ENCODE measurements at places on chromosomes 2 and 18.

GRCh38 chr2:201674298-201674697 is 24.1 kb downstream of the MPP4 start:
- no peak for DNase-seq

DNA sequence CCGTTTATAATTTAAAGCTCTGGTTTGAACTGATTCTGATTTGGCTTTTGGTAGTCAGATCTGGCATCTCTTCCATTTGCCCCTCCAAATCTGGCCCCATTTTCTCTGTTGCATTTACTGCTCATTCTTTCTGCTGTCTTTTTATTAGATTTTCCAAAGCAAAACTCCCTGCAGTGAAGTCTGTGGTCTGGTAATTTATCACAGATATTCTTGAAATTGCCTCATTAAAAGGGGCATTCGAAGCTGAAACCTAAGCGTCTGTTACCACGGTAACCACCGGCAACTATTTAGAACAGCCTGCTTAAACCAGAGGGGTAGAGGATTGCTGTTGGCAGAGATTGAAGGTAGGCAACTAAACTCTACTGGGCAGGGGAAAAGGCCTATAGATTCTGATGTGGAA is 111.5 kb upstream of the UPP2 start:
- no peak for DNase-seq

DNA sequence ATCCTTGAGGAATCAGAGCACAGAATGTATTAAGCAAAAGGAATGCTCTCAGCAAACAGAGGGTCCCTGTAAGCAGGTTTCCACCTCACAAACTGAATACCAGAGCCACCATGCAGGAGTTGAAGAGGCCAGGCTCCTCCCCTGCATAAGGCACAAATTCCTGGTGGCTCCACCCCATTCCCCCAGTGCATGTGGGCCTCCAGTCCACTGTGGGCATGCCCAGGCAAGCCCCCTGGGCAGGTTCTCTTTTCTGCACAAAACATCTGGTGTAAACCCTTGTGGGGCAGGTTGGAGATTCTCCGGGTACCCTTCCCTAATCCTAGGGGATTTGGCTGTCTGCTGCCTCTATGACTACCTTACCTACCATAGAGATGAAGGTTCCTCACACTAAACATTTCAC is 166.5 kb downstream of the PTPRM start:
- DNase-seq = no peak

- DNase-seq = no peak
Measured at GRCh38 chr2:158232476-158232875, 130.8 kb downstream of the UPP2 start.

GRCh38 chr2:155696571-155696970 is 636.0 kb downstream of the NR4A2 start:
- DNase-seq = no peak

DNA sequence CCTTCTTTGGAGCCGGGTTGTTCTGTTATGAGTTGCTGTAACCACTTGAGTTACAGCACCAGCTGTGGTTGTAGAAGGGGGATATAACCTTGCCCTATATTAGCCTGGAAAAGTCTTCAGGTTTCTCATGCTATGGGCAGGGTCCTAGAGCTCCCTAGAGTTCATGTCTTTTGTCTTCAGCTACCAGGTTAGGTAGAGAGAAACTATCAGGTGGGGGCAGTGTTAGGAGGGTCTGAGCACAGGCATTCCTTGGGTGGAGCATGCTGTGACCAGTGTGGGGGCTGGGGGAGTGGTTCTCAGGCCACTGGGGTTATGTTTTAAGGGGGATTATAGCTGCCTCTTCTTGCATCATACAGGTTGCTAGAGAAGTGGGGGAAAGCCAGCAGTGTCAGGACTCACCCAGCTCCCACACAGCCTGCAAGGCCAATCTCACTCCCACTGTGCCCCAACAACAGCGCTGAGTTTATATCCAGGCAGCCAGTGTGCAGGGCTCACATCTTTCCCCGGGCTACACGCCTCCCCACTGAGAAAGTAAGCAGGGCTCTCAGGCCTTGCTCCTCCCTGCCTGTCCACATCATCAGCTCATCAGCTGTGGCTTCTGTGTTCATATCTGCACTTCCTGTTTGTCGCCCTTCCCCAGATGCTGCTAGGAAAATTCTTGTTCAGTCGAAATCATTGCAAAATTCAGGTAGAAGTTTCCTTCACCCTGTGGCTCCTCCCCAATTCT is 133.8 kb upstream of the NRXN1 start:
- DNase-seq = no peak

GRCh38 chr2:240429341-240429871 is 6.1 kb upstream of the GPC1 start:
- no peak for DNase-seq

DNA sequence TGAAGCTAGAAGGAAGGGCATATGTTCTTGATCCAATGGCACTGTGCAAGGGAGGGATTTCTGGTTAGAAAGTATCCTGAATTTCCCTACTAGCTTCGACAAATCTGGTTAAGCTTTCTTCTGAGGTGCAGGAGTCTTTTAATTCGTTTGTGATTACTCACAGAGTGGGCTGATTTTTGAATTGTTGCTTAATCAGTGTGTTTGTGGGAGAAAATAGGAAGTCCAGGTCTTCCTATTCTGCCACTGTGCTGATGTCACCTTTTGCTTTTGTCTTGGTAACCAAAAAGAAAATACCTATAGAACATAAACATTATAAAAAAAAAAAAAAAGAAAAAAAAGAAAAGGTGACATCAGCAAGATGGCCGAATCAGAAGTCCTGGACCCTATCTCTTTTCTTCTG is 1008.6 kb downstream of the TSN start:
- DNase-seq = no peak

DNA sequence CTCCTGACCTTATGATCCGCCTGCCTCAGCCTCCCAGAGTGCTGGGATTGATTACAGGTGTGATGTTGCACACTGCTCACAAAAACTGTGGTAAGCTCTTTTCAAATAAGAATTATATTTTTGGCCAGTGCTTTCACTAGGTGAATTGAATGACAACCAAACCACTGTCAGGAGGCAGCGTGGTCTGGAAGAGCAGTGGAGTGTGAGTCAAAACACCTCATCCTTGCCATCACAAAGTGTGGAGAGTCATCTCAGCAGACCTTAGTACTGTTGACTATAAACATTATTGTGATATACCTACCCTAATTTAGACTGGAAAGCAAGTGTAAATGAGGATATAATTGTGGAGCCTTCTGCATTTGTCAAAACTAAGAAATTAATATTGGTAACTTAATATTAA is 61.3 kb downstream of the UBE2E3 start:
- DNase-seq = no peak

DNA sequence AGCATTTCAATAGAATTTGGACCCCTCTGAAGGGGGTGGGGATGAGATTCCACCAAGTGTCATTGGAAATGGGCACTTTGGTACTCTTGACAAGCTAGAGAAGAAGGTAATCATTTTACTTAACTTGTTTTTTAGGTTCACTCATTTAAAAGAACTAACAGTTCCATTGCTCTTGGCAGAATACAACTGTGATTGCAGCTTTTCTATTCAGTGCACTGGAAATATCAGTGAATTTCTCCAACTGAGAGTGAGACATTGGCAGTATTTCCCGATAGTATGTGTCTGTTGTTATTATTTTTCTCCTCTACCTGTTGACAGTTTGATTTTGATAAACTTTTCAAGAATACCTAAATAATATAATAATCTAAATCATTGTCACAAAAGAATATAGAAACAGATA is 1356.7 kb upstream of the NXPH2 start:
- no peak for DNase-seq

- no peak for DNase-seq
Measured at GRCh38 chr18:49933530-49934128, 120.3 kb upstream of the ACAA2 start.

- DNase-seq = no peak
Measured at GRCh38 chr2:202337151-202337550, 39.0 kb upstream of the BMPR2 start.

- DNase-seq = no peak
Measured at GRCh38 chr2:166792808-166793207, 95.5 kb upstream of the XIRP2 start.

GRCh38 chr2:20543469-20544152 is 96.7 kb downstream of the RHOB start:
- peak; percentile 90 for DNase-seq

DNA sequence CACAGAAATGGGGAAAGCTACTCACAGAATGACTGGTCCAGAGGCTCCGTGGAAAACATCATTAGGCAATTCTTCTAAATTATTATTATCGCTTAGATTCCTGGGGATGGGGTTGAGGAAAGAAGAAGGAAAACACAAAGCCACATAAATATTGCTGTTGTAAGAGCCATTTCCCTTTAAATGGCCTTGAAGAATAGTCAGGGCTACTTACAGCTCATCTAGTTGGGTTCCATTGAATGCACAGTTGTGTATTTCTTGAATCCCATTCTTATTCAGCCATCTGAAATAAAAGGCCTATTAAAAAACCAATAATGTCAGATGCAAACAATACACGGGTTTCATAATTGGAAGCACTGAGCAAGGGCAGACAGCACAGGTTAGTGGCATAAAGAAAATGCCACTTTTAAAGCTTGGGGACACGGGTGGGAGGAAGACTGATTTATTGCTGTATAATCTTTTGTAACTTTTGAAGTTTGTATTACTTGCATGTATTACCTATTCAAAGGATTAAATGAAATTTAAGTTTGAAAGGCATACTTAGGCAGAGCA is 171.4 kb downstream of the FSHR start:
- DNase-seq = no peak

GRCh38 chr2:8437949-8438400 is 243.9 kb upstream of the ID2 start:
- DNase-seq = no peak

Data from posterior cingulate gyrus (tissue), 11 donors.